Memory B cell (primary cell): ENCODE measurements at places on chromosomes 11 and 22.

- DNase-seq, result no peak
- H3K27ac ChIP-seq, result no peak overlapping the region
- H3K4me3 ChIP-seq, result no peak overlapping the region
- no peaks in the 10 kb centered on the region for H3K4me1 ChIP-seq
These were observed 535.1 kb upstream of the CHORDC1 start for GRCh38 chr11:90757849-90758494.

- H3K4me1 ChIP-seq, result peaks cover 17% of the 10 kb centered on the region
- no peaks in the 10 kb centered on the region for H3K27me3 ChIP-seq
- peaks cover 4% of the 10 kb centered on the region for H3K36me3 ChIP-seq
- peak overlapping the region; percentile 99 for H3K4me3 ChIP-seq
These were observed 739 bp downstream of the ZMAT5 start for GRCh38 chr22:29765905-29766631.

GRCh38 chr11:68369756-68370155 lies 57.4 kb downstream of the LRP5 start:
- H3K27me3 ChIP-seq, result peaks cover 5% of the 10 kb centered on the region
- no peak for DNase-seq
- peaks cover 47% of the 10 kb centered on the region for H3K4me1 ChIP-seq
- no peaks in the 10 kb centered on the region for H3K36me3 ChIP-seq
- H3K27ac ChIP-seq, result no peak overlapping the region

DNA sequence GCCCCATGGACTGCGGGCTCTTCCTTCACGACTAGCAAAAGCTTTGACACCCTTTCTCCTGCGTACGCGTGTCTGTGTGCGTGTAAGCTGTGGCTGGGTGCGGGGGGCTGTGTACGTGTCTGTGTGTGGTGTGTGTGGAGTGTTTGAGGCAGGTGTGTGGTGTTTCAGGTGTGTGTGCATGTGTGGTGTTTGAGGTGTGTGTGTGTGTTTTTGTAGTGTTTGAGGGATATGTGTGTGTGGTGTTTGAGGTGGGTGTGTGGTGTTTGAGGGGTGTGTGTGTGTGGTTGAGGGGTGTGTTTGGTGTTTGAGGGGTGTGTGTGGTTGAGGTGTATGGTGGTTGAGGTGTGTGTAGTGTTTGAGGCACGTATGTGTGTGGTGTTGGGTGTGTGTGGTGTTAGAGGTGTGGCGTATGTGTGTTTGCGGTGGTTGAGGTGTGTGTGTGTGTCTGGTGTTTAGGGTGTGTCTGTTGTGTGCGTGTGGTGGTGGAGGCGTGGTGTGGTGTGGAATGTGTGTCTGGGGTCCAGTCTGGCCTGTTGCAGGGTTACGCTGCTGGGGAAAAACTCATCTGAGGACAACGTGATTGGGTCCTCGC lies 687 bp upstream of the ARSA start:
- no peak for DNase-seq
- peak overlapping the region; percentile 36 for H3K27ac ChIP-seq
- H3K4me1 ChIP-seq, result peaks cover 15% of the 10 kb centered on the region
- peak overlapping the region; percentile 73 for H3K4me3 ChIP-seq
- peaks cover 3% of the 10 kb centered on the region for H3K36me3 ChIP-seq

- peaks cover 3% of the 10 kb centered on the region for H3K4me1 ChIP-seq
- no peak overlapping the region for H3K27ac ChIP-seq
- H3K27me3 ChIP-seq, result peaks cover 21% of the 10 kb centered on the region
- DNase-seq, result no peak
These were observed 564 bp upstream of the ANO1 start for GRCh38 chr11:70077411-70078094.

DNA sequence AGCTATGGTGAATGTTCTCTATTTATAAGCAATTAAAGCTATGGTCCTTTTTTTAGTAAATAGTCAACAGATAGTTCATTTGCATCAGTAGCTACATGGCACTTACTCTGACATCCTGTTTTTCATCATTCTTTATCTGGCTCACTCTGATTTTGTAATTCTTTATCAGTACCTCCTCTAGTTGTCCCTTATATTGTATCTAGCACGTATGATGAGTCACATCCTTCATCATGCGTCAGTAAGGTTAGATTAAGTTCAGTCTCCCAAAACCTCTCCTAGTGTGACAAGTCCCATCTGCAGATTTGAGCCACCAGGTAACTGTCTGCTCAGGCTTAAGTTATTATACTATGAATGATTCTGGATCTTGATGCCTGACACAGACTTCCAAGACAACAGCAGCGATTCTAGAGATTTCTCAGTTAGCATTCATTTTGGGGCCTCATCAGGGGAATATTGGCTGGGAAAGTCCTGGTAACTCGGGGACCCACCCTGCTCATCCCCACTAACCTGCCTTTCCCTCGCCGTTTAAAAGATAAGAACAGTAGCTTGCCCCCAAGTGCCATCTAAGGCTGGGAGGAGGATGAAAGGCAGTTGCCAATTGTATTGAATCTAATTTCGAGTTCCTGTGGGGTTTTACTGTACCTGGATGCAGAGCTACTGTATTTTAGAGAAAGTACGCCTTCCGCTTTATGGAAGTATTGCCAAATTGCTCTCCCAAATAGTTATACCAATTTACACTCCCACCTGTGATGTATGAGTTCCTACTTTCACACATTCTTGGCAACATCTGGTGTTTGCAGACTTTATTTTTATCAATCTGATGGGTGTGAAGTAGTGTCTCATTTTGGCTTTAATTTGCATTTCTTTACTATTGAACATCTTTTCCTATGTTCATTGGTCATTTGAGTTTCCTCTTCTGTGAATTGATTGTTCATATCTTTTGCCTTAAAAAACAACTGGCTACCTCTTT lies 55.9 kb downstream of the ZC3H12C start:
- peaks cover 4% of the 10 kb centered on the region for H3K27me3 ChIP-seq
- H3K4me3 ChIP-seq, result no peak overlapping the region
- no peak overlapping the region for H3K27ac ChIP-seq

GRCh38 chr11:27694992-27695391 lies 5.3 kb downstream of the BDNF start:
- peaks cover 12% of the 10 kb centered on the region for H3K4me1 ChIP-seq
- no peak overlapping the region for H3K4me3 ChIP-seq
- no peak for DNase-seq

DNA sequence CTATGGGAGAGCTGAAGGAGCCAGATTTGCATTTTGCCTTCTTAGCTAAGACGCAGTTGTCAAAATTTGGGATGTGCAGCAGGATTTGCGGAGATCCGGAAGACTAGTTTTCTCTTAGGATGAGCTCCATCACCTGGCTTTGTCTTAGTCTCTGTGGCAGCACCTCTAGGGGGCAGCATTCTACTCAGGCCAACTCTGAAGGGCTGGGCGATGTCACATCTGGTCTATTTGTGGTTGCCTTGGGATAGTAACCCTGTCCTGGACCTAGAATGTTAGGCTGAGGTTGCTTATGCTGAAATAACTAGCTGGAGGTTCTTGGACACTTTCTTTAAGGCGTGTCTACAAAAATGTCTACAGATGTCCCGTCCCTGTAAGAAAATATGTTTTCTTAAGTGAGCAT lies 116.2 kb downstream of the FAT3 start:
- no peaks in the 10 kb centered on the region for H3K36me3 ChIP-seq
- no peak overlapping the region for H3K4me3 ChIP-seq
- no peaks in the 10 kb centered on the region for H3K27me3 ChIP-seq
- DNase-seq, result no peak
- H3K27ac ChIP-seq, result no peak overlapping the region

- peaks cover 30% of the 10 kb centered on the region for H3K27me3 ChIP-seq
- H3K36me3 ChIP-seq, result peaks cover 1% of the 10 kb centered on the region
- peaks cover 19% of the 10 kb centered on the region for H3K4me1 ChIP-seq
- no peak for DNase-seq
- no peak overlapping the region for H3K27ac ChIP-seq
These were observed 3.5 kb downstream of the RAB3IL1 start for GRCh38 chr11:61913699-61914395.

GRCh38 chr11:44267750-44268613 lies 42.0 kb downstream of the ALX4 start:
- no peak for DNase-seq
- H3K4me3 ChIP-seq, result no peak overlapping the region
- no peak overlapping the region for H3K27ac ChIP-seq
- H3K4me1 ChIP-seq, result no peaks in the 10 kb centered on the region
- H3K27me3 ChIP-seq, result peaks cover 6% of the 10 kb centered on the region
- no peaks in the 10 kb centered on the region for H3K36me3 ChIP-seq

- DNase-seq, result no peak
- no peaks in the 10 kb centered on the region for H3K27me3 ChIP-seq
- no peak overlapping the region for H3K27ac ChIP-seq
- no peaks in the 10 kb centered on the region for H3K4me1 ChIP-seq
- no peak overlapping the region for H3K4me3 ChIP-seq
These were observed 897.4 kb upstream of the TENM4 start for GRCh38 chr11:80338231-80338630.

DNA sequence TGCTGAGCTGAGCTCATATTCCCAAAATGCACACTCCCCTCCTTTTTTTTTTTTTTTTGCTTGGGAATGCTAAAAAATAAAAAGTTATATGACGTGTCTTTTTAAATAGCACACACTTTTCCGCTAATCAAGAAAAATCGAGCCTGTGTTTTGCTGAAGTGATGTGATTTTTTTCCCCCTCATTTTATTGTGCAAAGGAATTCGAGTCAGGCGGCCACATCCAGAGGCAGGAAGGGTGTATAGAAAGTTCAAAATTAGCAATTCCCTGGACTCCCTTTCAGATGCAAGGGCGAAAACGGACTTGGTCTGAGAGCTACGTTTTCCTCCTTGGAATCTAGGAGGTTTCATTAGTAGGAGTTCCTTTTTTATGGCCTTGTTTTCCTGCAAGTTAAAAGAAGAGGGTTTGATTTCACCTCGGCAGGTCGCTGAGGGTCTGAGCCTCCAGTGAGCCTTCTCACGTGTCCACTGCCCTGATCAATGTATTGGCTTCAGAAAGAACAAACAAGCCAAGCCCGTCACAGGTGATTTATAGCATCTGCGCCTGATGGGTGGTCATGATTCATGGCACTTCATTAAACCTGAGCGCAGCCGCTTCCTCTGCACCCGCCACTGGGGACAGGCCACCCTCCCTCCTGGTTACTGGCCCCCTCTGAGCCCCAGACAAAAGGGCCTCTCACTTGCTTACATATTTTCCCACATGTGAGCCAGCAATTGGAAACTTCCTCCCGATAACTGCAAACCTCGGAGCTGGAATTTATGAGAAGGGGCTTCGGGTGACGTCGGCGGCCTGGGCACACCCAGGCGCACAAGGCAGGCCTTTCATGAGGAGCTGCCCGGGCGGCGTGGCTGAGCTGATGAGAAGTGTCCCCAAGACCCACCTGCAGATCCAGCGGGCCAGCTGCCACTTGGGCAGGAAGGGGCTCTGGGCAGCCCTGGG lies 64.4 kb upstream of the LINC01488 start:
- peaks cover 7% of the 10 kb centered on the region for H3K27me3 ChIP-seq
- H3K27ac ChIP-seq, result no peak overlapping the region
- DNase-seq, result no peak
- peaks cover 1% of the 10 kb centered on the region for H3K36me3 ChIP-seq

GRCh38 chr11:45402049-45402630 lies 116.0 kb upstream of the SYT13 start:
- H3K36me3 ChIP-seq, result no peaks in the 10 kb centered on the region
- DNase-seq, result no peak
- H3K4me1 ChIP-seq, result peaks cover 7% of the 10 kb centered on the region
- no peak overlapping the region for H3K4me3 ChIP-seq
- H3K27ac ChIP-seq, result no peak overlapping the region

DNA sequence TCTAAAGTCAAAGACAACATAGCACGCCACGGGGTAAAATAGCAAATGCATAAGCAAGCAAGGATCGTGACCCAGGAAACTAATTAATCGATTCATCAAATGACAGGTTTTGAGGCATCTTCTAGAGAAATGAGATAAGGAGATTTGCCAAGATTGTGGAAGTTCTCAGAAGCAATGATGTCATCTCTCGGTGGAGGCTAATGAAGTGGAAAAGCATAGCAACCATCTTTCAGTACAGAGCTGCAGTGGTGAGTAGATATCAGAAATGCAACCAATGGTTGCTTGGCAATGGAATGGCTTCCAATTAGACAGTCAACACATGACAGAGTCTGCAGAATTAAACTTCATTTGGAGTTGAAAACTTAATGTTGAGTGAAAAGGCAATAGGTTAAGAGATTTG lies 116.0 kb downstream of the KIRREL3 start:
- no peaks in the 10 kb centered on the region for H3K36me3 ChIP-seq
- H3K27ac ChIP-seq, result no peak overlapping the region
- no peak for DNase-seq
- H3K4me1 ChIP-seq, result no peaks in the 10 kb centered on the region
- H3K27me3 ChIP-seq, result no peaks in the 10 kb centered on the region

- no peaks in the 10 kb centered on the region for H3K4me1 ChIP-seq
- H3K4me3 ChIP-seq, result no peak overlapping the region
- H3K36me3 ChIP-seq, result no peaks in the 10 kb centered on the region
- DNase-seq, result no peak
- no peak overlapping the region for H3K27ac ChIP-seq
These were observed 323.3 kb upstream of the PDGFD start for GRCh38 chr11:104487046-104487806.

- no peak overlapping the region for H3K4me3 ChIP-seq
- no peaks in the 10 kb centered on the region for H3K4me1 ChIP-seq
- H3K27ac ChIP-seq, result no peak overlapping the region
- peaks cover 5% of the 10 kb centered on the region for H3K27me3 ChIP-seq
These were observed 212.0 kb downstream of the CSNK2A3 start for GRCh38 chr11:11141065-11141464.

DNA sequence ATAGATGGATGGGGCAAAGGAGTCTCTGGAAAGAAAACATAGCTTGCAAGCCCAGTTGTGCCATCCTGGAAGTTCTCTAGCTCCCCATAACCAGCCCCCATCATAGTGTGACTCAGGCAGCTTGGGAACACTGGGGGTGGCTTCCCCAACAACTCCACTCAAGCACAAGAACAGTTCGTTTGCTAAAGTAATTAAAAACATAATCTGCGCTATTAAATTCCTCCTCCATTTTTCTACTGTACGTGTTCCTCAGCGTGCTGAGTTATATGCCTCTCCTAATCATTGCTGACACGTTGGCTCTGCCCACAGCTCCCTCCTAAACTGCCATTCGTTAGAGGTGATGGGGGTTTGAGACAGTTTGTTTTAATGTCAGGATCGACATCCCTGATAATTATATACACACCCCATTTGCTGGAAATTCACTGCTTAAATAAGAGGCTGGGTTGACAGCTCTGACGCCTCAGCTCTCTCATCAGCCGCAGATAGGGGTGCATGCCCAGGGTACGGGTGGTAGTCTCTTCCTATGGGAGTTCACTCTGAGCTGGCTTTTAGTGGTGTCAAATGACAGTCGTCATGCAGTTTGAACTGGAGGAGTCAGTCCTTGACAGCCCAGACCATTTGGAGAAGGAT lies 59.5 kb upstream of the SEZ6L start:
- peaks cover 15% of the 10 kb centered on the region for H3K27me3 ChIP-seq
- no peak overlapping the region for H3K27ac ChIP-seq
- no peak overlapping the region for H3K4me3 ChIP-seq
- H3K36me3 ChIP-seq, result peaks cover 3% of the 10 kb centered on the region
- DNase-seq, result no peak

- H3K36me3 ChIP-seq, result peaks cover 11% of the 10 kb centered on the region
- H3K4me3 ChIP-seq, result no peak overlapping the region
- H3K4me1 ChIP-seq, result peaks cover 5% of the 10 kb centered on the region
- no peak overlapping the region for H3K27ac ChIP-seq
- no peak for DNase-seq
These were observed 68.2 kb downstream of the PPP2R1B start for GRCh38 chr11:111697933-111698371.
